T-helper 2 cell (primary cell): ENCODE measurements at places on chromosomes 1 and 21.

DNA sequence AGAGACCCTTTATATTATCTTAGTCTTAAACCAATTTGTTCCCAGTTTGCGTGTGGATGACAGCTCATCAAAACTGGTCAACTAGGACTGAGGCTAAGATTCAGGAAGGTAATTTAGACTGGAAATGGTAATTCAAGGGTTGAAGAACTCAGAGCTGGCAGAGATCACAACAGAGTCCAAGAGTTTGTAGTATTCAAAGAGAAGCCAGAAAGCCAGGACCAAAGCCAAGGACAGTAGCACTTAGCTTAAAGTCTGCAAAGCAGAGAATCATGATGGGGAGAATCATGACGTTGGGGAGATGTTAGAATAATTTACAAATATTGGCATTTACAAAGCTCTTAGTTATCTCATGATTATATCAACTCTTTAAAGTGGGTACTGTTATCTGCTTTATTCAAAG, 32.6 kb downstream of the RNF11 start:
- no peak for DNase-seq

DNA sequence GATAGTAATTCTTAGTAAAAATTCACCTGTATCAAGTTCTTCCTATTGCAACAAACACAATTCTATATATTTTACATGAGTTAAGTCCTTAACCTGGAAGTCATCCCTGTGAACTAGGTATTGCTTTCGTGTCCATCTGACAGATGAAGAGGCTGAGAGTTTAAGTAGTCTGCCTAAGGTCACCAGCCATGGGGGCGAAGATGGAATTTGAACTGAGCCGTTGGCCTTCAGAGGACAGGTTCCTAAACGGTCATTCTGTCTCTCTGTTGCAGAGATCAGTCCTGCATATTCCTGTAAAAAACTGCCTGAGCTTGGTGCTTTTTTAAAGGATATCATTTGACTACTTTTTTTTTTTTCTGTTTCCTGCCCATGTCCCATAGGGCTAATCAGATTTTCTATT, 10.2 kb upstream of the POFUT2 start:
- no peak for DNase-seq

DNA sequence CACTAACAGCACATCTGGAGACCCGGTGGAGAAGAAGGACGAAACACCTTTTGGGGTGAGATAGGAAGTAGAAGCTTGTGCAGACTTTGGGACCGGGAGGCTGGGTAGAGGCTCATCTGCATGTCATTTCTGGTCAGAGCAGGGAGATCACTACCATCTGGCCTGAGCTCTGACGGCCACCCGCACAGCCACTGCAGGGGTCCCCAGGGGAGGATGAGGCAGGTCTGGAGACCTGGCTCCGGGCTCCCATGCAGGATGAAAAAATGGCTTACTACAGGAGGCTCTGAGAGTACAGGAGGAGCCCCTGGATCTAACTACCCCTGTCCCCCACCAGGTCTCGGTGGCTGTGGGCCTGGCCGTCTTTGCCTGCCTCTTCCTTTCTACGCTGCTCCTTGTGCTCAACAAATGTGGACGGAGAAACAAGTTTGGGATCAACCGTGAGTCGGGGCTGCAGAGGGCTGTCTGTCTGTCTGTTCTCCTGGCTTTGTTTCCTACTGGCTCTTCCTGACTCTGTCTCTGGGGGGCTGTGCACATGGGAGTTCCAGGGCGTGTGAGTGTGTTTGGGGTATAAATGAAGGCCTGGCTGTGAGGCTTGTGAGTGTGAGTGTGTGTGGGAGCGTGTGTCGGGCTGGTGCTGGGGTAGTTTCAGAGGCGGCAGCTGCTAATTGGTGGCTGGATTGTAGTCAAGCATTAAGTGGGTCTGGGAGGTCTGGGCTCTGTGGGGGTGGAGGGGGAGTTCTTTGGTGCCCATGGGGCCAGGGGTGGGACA, 14.1 kb downstream of the NTRK1 start:
- no peak for DNase-seq

- DNase-seq, result no peak
Measured at GRCh38 chr1:100387209-100387608, 34.9 kb downstream of the CDC14A start.

- DNase-seq, result no peak
Measured at GRCh38 chr1:38038861-38039260, 7.7 kb downstream of the POU3F1 start.

DNA sequence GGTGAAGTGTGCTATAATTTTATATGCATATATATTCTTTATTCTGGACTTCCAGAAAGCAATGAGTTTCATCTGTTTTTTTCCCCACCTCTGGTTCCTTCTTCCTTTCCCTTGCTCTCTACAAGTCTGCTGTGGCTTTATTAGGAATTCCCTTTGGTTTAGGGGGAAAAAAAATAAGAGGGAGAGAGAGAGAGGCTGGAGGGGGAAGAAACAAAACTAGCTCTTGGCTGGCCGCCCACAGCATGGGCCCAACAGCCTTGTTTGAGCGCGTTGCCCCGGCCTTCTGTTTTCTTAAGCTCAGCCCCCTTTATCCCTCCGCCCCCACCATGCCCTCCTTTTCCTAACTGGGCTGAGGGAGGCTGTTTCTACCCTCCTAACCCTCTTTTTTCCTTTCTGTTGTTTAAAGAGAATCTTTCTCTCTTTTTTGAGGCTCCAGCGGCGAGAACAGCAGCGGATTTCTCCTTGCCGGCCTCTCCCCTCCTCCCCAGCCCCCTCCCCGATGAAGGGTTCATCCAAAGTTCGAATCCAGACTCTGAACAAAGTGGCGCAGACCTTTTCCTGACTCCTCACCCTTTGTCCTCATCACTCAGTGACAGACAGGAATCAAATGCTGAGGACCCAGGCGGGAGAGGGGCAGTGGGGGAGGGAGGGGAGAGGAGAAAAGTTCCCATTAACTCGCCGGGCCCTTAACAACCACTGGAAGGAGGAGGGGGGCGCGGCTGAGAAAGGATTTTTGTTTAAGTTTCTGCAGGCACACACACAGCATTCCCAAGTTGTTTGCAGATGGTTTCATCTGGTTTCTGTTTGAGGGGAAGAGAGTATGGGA, 29.7 kb downstream of the PBX1 start:
- no peak for DNase-seq

DNA sequence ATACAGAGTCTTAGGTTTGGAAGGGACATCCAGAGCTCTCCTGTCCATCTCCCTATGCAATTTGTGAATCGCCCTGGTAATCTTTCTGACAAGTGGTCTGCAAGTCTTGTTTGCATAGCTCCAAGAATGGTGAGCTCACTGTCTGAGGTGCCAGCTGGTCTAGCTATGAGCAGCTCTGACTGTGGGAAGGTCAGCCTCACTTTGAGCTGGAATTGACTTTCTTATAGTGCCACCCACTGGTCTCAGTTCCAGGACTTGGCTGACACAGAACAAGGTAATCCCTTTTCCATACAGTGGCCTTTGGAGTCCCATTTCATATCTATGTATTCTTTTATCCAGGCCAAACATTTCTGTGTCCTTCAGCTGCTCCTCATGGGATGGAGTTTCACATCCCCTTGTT, 95.6 kb upstream of the C8B start:
- no peak for DNase-seq
